Fibroblast of skin of right biceps (primary cell): ENCODE measurements at places on chromosomes 5 and 9.

GRCh38 chr5:64397552-64397951 lies 108.3 kb upstream of the RGS7BP start:
- DNase-seq, result no peak

GRCh38 chr9:113545068-113545467 lies 81.5 kb downstream of the RGS3 start:
- no peak for DNase-seq

- DNase-seq, result no peak
Observed at GRCh38 chr5:35306716-35307365, 76.6 kb upstream of the PRLR start.

- no peak for DNase-seq
Observed at GRCh38 chr5:54224103-54224826, 86.1 kb downstream of the ARL15 start.

GRCh38 chr5:146395193-146395592 lies 51.9 kb upstream of the TCERG1 start:
- DNase-seq, result no peak

DNA sequence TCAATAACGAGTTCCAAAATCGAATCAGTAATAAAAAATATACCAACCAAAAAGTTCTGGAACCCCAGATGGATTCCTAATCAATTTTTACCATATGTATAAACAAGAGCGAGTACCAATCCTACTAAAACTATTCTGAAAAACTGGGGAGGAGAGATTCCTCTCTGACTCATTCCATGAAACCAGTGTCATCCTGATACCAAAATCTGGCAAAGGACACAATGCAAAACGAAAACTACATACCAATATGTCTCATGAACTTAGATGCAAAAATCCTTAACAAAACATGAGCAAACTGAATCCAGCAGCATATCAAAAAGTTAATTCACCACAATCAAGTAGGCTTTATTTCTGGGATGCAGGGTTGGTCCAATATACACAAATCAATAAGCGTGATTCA lies 30.5 kb upstream of the MACIR start:
- DNase-seq, result peak; percentile 42

DNA sequence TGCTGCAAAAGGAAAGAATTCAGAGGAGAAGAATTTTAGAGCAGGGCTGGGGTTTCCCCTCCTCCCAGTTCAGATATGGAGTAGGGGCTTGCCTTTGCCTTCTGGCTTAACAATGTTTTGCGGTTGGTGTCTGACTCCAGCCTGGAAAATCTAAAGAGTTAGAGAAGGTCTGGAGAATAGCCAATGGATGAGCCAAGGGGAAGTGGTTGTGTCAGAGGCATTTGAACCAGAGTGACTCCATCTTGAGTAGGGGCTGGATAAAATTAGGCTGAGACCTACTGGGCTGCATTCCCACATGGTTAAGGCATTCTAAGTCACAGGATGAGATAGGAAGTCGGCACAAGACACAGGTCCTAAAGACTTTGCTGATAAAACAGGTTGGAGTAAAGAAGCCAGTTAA lies 133.7 kb downstream of the DIRAS2 start:
- DNase-seq, result peak; percentile 76

DNA sequence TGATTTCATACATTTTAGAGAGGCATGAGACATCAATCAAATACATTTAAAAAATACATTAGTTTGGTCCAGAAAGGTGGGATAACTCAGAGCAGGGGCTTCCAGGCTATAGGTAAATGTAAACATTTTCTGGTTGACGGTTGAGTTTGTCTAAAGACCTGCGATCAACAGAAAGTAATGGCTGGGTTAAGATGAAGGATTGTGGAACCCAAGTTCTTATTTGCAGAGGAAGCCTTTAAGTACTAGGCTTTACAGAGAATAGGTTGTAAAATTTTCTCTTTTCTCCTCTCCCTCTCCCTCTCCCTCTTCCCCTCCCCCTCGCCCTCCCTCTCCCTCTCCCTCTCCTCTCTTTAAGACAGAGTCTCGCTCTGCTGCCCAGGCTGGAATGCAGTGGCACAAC lies 50.8 kb downstream of the PTTG1 start:
- DNase-seq, result no peak
